ENCODE measurements at places on chromosomes 11 and 22. TPM values are rescaled to one million over a fixed set of nuclear protein-coding genes. Genes with fewer than 3 reads are reported as not detected.
A peak's percentile ranks its signal among the peaks of the same experiment; 100 is the strongest.

- H3K27ac ChIP-seq, result no peak overlapping the region
- H3K36me3 ChIP-seq, result no peaks in the 10 kb centered on the region
- no peak for DNase-seq
- H3K4me1 ChIP-seq, result no peaks in the 10 kb centered on the region
These were observed 66.7 kb downstream of the EFCAB6 start for GRCh38 chr22:43745411-43745770.

DNA sequence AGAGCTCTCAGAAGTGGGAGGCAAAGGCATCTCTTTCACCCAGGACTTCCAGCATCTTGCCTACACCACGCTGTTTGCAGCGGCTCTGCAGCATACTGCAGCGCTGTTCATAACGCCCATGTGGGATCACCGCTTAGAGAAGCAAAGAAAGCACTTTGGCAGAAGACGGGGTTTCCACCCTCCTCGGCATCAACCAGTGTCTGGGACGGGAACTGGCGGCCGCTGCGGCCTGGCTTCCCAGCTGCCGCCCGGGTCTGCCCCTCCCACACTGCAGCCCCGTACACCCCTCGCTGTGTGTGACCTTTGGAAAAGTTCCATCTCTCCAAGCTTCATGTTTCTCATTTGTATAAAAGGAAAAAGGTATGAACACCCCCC is 545 bp upstream of the TIRAP start:
- no peaks in the 10 kb centered on the region for H3K27me3 ChIP-seq
- peak overlapping the region; percentile 73 for H3K27ac ChIP-seq
- H3K36me3 ChIP-seq, result no peaks in the 10 kb centered on the region
- peaks cover 7% of the 10 kb centered on the region for H3K4me1 ChIP-seq
- peak overlapping the region; percentile 71 for H3K4me3 ChIP-seq
- no peak for DNase-seq

DNA sequence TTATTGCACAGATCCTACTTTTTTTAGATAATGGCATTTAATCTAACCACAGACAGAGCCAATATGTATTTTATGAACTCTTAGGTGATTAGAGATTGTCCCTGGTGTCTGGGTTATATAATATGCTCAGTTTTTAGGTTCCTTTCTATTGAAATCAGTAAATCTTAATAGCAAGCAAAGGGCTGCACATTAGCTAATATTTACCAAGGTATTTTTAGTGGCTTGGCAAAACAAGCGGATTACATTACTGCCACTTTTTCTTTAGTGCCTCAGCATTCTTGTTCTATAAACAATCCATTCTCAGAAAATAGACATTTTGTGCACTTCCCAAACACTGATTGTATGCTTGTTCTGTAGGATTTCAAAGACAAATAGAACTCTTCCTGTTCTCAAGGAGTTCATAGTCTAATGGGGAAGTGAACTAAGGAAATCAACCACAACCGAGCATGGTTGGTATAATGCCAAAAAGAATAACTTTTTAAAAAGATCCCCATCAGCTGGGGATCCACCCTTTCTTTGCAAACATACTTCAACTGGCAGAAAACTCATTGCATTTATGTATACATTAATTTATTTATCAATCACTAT is 23.8 kb downstream of the KCNJ1 start:
- no peaks in the 10 kb centered on the region for H3K27me3 ChIP-seq
- H3K4me3 ChIP-seq, result no peak overlapping the region
- DNase-seq, result no peak

DNA sequence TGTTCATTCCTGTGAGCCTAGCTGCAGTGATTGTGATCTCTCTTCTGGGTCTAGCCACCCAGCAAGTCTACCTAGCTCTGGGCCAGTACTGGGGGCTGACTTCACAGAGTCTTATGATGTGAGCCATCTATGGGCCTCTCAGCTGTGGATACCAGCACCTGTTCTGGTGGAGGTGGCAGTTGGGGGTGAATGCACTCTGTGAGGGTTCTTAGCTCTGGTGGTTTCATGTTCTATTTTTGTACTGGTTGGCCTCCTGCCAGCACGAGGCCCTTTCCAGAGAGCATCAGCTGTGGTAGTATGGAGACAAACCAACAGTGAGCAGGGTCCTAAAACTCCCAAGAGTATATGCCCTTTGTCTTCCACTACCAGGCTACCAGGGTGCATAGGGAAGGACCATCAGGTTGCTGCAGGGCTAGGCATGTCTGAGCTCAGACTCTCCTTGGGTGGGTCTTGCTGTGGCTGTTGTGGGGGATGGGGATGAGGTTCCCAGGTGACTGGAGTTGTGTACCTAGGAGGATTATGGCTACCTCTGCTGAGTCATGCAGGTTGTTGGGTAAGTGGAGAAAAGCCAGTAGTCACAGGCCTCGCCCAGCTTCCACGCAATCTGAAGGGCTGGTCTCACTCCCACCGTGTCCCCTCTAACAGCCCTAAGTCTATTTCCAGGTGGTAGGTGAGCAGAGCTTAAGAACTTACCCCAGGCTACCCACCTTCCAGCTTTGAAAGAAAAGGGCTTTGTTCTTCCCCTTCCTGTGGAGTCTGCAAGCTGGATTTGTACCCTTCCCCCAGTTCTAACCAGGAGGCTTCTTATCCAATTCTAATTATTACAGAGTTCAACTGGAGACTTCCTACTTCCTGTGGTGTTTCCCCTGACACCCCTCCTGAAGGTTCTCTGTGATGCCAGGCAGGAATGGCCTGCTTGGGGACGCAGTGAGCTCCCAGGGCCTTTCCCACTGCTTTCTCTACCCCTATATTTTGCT is 250.7 kb downstream of the LUZP2 start:
- H3K27me3 ChIP-seq, result no peaks in the 10 kb centered on the region
- no peak for DNase-seq
- H3K27ac ChIP-seq, result no peak overlapping the region
- H3K4me1 ChIP-seq, result no peaks in the 10 kb centered on the region
- H3K4me3 ChIP-seq, result no peak overlapping the region

DNA sequence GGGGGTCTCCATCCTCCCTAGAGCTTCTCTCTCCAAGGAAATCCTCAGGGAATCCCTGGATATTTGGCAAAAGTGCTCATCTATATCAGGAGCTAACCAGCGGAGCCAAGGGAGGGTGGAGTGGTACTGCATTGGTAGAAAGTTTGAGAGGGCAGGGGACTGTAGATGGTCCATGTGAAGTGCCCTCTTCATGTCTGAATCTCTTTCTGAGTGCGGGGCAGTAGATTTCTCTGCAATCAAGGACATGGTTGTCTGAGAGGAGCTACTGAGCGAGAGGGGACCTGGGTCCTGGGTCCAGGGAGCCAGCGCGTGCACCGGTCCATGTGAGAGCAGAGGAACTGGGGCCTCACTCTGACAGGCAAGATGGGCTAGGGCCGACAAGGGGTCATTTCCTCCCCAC is 701 bp downstream of the DIXDC1 start:
- no peak overlapping the region for H3K4me3 ChIP-seq
- DNase-seq, result no peak
- H3K27ac ChIP-seq, result peak overlapping the region; percentile 2
- peaks cover 17% of the 10 kb centered on the region for H3K4me1 ChIP-seq

DNA sequence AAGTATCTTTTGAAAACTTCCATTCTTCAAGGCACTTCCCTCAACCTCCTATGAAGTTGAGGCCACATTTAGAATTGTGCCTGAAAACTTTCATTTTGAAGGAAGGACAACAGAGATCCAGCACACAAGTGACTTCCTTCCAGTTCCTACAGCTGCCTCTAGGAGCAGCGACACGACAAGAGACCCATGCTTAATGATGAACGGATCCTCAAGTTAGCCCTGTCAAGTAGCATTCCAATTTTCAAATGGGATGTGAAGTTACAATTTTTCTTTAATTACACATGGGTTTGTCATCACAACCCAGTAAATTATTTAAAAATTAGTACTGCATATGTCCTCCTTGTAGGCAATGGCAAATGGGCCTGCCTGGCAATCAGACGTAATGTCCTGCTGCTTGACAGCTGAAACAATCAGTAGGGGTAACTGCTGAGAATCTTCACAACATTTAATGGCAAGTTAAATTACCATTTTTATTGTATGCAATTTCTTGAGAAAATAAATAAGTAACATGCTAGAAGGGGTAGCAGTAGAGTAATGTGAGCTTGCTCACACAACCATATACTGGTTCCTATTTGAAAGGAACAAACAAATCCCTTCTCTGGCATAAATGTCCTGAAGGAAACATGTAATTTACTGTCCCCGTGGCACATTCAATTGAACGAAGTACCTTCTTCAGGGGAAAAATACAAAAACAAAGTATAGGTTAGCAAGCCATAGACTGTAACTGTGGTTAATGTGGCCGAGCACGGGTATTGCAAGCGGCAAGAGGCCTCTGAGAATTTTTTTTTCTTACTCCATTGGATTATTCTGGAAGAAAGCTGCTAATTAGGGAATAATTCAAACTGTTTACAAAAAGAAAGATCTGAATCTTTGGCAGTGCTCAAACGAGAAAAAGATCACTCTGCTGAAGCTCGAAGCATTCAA is 288.3 kb downstream of the CADM1 start:
- peak; percentile 51 for DNase-seq
- H3K36me3 ChIP-seq, result no peaks in the 10 kb centered on the region
- H3K4me1 ChIP-seq, result no peaks in the 10 kb centered on the region
- H3K27ac ChIP-seq, result peak overlapping the region; percentile 55

Gene C11orf87
- not detected for total RNA-seq

Gene POU2AF3
- total RNA-seq, result 8.6 TPM

Gene FAM227A
- 0.73 TPM for total RNA-seq

Gene OR4D5
- not detected for total RNA-seq

Gene TRPM5
- not detected for total RNA-seq

Gene OR52H1
- not detected for total RNA-seq

Gene TMEM132A
- 86.6 TPM for total RNA-seq
